Activated T-helper 1 cell treated with Interleukin-2 at 50 U/mL for 16 hours (primary cell): ENCODE measurements at places on chromosomes 1 and 21.

- no peak for DNase-seq
Observed at GRCh38 chr1:111978695-111979094, 10.8 kb downstream of the KCND3 start.

- no peak for DNase-seq
Observed at GRCh38 chr1:117427297-117427696, 60.0 kb downstream of the MAN1A2 start.

DNA sequence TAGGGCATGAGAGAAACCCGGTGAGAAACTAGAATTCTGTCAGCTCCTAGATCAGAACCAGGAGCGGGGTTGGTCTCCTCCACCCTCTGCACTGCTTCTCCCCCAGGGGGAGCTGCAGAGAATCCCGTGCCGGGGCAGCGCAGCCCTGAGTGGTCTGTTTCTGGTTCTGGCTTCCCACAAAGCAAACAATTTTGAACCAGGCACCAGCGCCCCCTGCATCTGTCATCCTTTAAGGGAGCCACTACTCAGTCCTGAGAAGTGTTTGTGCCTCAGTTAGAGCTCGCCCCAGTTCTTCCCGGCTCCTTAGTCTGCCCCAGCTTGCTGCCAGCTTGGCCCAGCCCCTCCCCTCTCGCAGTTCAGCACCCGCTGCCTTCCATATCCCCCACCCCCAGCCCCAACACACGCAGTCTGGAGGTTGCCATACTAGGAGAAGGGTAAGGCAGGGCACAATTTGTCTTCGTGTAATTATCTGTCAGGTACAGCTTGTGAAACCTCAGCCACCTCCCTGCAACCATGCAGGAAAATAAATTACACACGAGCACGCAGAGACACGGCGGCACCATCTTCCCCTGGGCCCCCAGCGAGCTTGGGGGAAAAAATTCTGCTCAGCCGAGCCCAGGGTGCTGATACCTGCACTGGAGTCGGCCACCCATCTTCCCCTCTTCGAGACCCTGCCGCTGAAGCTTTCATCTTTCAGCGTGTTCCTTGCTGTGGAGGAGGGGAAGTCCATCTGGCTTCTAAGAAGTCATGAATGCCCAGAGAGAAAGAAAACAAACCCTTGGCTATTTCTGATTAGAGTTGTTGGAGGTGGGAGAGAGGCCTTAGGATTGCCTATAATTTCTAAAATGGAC is 62.6 kb upstream of the CD1D start:
- peak; percentile 10 for DNase-seq

DNA sequence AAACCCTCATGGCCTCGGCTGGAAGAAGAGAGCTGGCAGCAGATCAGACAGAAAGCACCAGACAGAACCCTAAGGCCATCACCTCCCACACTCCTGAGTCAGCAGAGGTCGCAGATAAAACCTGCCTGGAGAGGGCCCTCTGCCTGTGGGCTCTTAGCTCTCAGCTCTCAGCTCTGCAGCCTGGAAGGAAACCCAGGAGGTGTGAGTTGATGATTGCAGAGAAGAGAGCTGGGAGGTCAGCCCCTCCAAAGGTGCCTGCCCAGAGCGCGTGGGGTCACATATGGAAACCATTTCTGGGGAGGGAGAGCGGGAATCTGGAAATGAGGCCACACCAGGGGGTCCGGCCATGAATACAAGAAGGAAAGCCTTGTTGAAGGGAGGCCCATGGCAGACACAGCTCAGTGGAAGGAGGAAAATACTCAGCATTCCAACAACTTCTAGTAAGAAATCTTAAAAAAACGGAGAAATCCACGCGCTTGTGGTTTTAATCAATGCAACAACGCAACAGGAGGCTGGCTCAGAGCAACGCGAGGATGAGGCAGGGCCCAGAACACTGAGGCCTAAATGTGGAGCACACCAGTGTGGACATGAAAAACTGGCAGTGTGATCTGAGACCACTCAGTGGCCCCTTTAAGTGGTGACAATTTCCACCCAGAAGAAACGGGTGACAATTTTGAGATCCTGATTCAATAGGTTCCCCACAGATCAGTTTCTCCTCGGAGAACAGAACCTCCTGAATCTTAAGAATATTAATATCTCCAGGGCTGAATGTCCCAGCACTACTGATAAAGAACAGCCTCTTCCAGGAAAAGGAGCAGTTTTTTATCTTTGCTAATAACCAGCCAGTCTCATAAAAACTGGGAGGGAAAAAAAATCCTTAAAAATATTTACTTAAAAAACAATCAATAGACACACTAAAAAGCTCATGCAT is 45.7 kb downstream of the PSMG1 start:
- no peak for DNase-seq

DNA sequence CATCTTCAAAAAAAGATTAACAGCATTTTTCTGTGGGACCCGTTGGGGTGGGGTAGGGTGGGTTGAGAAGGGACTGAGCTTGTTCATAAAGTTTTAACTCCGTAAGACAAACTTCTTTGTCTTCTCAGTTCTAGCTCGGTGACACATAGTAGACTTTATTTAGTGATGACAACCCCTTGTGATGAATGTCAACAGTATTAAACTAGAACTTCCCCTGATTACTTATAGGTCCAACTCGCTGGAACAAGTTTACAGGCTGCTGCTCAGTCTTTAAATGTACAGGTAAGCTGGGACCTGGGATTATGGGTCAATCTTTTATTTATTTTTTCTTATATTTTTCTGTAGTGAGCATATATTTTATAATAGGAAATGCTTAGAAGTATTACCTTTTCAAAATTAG is 148.4 kb downstream of the CD247 start:
- DNase-seq = no peak

DNA sequence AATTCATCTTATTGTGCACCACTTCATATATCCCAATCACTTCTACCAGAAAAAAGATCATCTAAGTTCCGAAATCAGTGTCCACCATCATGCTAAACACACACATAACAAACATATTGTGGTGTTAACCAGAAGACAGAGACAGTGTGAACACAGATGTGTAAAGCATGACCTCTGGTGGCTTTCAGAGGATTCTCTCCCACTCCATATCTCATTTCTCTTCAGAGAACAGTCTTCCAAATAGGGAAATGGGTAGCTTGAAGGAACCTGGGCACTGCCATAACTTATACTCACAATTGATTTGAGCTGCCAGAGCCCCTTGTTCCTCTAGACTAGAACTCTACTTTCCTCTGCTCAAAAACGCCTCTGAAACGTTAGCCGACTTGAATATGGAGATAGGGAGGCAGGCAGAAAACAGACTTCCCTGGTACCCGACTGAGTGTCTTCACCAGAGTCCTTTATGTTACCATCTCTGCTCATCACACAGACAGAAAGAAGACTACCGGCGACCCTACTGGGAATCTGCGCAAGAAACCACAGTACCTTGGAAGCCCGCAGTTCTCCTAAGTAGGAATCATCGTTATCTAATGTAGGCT is 1.8 kb upstream of the ELAPOR1 start:
- no peak for DNase-seq

DNA sequence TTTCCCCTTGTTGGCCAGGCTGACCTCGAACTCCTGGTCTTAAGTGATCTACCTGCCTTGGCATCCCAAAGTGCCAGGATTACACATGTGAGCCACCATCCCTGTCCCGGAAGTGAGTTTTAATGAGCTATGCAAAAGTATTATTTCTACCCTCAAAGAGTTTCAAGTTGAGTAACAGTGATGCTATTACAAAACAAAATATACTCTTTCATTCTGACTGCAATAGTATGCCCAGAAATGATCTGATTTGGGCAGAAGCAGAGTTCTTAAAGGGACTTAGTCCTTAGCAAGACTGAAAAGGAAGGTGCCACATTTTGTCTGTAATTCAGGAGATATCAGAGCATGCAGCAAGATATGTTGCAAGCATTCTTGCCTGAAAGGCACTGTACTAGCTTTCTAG is 375.4 kb downstream of the NUF2 start:
- DNase-seq = no peak

- no peak for DNase-seq
Observed at GRCh38 chr1:46508757-46509156, 19.1 kb downstream of the DMBX1 start.

DNA sequence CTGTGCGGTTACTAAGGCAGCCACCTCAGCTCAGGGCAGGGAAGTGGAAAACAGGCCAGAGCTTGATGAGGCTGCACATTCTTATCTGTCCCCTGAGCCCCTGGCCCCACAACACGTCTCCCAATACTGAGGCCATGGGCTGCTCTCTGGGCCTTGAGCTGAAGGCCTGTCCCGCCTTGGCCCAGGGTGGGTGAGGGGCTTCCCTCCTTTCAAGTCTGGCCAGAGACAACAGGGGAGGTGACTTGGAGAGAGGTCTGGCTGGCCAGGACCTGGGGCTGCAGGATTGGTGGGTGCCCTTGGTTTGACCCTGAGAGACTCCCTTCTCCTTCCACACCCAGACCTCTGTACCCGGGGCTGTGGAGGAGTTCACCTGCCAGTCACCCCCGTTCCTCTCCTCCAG is 563.8 kb downstream of the PTPRU start:
- no peak for DNase-seq

GRCh38 chr1:58439946-58440345 is 106.6 kb downstream of the OMA1 start:
- no peak for DNase-seq

DNA sequence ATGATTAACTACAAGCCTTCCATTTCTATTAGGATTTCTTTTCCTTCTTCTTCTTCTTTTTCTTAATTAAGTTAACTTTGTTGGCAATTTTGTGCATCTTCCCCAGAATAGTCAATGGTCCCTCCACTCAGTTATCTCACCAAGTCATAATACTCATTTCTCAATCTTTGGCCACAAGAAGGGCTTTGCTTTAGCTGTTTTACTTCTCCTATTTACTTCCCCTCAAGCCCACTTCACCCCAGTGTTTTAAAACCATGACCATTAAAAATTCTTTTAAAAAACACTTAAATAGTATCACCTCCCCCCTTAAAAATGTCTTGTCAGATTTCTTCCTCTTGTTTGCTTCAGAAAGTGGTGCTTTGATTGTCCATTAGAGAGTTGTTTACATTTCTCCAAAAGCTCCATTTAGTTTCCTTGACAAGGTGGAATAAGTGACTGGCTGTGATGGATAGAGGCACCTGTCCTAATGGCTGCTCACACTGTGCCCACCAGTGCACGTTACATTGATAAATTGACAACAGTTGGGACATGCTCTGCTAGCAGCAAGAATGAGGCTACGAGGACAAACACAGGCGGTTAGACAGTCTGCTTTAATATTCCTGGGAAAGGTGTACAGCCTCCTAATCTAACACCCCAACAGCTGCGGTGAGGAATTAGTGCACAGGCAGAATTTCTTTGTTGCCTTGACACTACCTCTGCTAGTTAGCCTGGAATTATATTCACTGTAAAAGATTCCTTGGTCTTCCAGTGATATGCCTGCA is 354.7 kb downstream of the LMO4 start:
- no peak for DNase-seq

DNA sequence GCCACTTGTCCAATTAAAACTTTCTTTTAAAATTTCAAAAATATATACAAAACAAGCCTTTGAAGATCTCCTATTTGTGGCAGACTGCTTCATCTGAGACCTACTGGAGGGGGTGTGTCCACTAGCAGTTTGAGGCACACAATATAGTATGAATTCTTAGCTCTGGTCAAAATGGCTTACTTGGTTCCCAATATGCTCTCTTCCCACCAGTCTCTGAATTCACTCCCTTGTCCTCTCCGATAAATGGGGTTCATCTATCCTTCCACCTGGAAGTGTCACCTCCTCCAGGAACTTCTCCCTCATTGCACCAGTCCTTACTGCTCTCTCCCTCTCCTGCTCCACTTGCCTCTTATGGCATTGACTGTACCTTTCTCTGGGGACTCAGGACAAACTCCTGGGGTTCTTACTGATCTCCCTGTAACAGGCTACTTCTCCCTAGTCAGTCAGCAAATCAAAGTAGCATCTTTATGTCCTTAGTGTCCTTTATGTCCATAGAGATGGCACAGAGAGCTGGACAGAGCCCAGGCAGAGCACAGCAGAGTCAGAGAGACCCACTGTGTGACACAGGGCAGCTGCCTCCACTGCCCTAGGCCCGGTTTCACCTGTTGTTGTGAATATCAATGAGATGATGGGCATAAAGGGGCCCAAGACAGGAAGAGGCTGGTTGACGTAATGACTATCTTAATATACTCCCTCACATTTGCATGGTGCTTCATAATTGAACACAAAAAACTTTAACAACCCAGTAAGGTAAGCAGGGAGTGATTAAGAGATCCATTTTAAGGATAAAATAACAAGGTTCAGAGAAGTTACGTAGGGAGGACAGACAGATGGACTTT is 3.6 kb downstream of the ASAP3 start:
- no peak for DNase-seq

DNA sequence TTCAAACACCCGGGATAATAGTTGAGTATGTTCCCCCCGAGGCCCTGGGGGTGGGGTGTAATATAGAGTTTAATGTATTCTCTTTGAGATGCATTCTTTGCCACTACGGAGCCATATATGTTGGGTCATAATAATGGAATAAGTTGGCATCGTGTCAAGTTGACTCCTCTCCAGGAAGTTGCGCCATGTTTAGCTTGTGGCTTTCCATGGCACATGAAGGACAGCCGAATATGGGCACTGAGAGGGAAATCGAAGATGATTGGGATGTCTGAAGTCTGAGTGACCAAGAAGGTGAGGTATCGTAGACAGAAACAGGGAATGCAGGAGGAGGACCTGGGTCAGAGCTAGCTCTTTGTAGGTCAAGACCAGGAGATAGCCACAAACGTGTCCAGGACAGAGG is 92.6 kb downstream of the PAX7 start:
- no peak for DNase-seq

DNA sequence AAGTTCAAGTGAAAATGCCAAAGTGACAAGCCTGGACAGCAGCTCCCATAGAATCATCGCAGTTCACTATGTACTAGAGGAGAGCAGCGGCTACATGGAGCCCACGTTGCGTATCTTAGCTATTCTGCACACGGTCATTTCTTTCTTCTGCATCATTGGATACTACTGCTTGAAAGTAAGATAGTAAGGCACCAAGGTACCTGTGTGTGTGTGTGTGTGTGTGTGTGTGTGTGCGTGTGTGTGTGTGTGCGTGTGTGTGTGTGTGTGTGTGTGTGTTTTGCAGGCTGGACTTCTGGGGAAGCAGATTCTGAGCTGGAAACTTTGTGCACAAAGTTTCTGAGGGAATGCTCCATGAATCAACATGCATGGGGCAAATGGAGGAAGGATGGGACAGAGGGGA is 98.6 kb downstream of the ZP4 start:
- no peak for DNase-seq

DNA sequence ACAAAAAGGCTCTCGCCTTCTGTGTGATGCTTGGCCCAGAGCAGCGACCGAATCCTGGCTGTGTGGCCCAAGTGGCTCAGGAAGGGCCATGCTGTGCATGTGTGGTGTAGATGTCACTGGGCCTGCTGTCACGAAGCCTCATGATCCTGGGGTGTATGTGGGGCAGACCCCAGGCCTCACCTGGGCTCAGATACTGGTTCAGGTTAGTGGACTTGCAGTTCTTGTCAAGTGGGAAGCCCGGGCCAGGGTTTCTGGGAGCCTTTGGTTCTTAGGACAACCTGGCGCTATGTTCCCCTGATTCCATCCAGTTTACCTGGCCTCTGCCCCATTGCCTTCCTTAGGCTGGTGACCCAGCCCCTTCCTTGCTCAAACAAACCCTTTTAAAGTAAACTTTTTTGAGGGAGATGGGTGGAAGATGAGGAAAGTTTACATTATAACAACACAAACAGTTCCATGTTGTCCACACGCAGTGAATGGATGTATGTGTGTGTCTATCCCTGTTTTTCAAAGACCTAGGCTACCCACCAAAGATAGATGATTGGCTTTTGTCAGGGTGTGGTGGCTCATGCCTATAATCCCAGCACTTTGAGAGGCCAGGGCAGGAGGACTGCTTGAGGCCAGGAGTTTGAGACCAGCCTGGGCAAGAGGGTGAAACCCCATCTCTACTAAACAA is 84.3 kb downstream of the UCK2 start:
- no peak for DNase-seq
